Stimulated activated CD8-positive, alpha-beta memory T cell treated with anti-CD3 and anti-CD28 coated beads, Interleukin-4, amount 100 ng/mL, for 1 hour (primary cell): ENCODE measurements at places on chromosomes 6 and 20.

GRCh38 chr6:158548418-158549161 is 11.3 kb upstream of the TMEM181 start:
- no peak for DNase-seq

- no peak for DNase-seq
Observed at GRCh38 chr6:9116026-9116425, 680.7 kb upstream of the SLC35B3 start.

DNA sequence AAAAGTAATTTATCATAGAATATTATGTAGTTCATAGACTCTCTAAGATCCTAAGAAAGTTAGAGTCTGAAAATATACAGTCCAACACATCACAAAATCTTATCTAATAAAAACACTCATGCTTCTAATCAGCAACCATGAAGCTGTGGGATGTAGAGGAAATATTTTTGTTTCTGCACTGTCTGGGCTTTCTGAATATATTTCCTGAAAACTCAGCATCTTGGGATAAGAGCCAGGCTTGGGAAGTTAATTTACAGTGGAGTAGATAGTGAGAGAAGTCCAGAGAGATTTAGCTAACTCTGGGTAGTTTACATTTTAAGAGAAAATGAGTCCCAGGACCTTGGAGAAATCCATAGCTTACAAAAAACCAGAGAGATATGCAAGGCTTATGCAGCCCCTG is 150.4 kb upstream of the BMP5 start:
- DNase-seq, result no peak

DNA sequence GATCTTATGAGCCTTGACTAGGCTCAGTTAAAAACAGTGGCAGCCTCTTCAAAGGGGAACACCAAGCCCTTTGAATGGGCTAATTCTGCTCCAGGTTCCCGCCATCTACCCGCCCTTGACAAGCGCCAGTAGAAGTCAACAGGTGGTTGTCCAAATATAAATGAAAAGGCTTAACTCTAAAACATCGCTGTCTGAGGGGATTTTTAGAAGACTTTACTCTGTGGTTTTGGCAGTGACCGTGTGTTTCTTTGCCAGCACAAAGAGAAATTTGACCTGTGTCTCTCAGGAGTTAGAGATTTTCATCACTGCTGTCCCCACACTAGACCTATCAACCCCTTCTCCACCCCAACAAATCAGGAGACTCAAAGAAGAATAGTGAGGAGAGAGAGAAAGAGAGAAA is 19.8 kb upstream of the SIM1 start:
- DNase-seq, result no peak

DNA sequence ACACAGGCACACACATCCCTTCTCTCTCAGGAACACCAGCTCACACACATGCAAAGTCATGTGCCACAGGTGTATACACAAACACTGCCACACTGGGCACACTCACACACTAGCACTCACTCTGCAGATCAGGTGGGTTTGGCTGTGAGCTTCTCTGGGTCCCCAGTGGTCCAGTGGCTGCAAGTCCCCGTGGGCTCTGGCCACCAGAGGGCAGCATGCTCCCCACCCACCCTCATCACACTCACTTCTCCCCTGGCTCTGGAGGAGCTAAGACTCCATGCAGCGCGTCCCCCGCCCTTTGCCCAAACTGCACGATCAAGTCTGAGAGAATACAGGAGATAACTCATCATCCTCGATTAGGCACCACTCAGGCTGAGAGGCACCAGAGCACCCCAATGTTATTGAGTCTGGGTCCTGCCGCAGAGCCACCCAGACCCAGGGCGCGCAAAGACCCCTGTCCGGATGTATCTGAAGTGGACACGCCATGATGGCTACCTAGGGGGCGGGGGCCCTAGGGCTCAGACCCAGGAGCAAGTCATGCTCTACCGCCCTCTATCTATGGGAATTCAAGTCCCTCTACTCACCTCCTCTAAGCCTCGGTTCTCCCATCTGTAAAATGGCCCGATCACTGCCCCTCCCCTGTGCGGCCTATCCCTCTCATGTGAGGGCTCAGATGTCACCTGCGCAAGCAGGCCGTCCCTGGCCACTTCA is 90.5 kb downstream of the GRM4 start:
- peak; percentile 42 for DNase-seq

DNA sequence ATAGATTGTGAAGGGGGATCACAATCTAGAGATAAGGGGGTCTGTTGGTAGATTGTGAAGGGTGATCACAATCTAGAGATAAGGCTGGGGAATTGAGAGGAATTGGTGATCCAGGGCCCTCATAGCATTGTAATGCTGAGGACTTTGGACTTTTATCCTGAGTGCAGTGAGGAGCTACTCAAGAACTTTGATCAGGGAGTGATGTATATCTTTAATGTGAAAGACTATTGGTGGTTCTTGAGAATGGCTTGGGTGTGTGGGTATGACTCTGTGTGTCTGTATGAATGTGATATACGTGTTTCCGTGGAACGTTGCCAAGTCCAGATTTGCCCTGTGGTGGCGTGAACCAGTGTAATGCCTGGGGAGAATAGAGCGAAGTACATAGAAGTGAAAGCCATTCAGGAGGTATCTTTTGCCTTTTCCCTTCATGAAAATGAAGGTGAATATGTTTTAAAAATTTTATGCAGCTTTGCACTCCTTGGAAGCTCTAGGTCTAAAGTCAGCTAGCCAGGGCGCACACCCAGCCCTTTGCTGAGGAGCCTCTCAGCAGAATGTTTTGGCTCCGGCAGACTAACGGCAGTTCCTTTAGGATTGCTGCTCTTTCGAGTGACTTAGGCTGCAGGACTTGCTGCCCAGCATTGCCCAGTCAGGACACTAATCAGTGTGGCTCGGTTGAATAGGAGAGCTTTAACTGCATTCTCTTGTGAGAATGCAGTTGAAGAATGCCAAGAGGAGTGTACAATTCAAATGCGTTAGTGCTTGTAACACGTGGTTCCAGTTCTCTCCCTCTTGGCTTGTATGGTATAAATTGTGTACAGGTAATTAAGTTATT is 3.5 kb downstream of the ZFAND3 start:
- no peak for DNase-seq

- DNase-seq, result no peak
Observed at GRCh38 chr6:56664029-56664428, 21.3 kb upstream of the DST start.

- no peak for DNase-seq
Observed at GRCh38 chr6:15287670-15288375, 42.0 kb downstream of the JARID2 start.

GRCh38 chr6:22899426-22899825 is 330.1 kb downstream of the HDGFL1 start:
- no peak for DNase-seq

- no peak for DNase-seq
Observed at GRCh38 chr20:51608061-51608460, 65.5 kb upstream of the NFATC2 start.

GRCh38 chr20:5652626-5653553 is 97.3 kb upstream of the SHLD1 start:
- DNase-seq, result no peak

- no peak for DNase-seq
Observed at GRCh38 chr6:117907601-117908245, 659 bp downstream of the SLC35F1 start.

- DNase-seq, result no peak
Observed at GRCh38 chr6:70411542-70412251, 1.6 kb upstream of the FAM135A start.

DNA sequence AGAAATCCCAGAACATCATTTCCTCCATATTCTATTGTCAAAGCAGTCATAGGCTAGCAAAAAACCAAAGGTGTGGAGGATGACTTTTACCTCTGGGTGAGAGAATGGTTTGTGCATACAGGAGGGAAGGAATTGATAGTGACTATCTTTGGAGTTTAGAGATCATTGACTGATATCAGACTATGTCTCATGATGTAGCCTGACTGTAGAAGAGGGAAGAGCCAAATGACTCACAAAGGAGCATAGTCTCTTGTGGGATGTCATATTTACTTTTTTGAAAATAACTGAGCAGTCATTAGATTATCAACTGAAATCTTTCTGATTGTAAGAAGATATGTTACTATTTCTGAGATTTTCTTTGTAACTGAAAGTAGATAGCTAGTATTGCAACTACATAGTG is 158.5 kb downstream of the FLRT3 start:
- DNase-seq, result no peak

DNA sequence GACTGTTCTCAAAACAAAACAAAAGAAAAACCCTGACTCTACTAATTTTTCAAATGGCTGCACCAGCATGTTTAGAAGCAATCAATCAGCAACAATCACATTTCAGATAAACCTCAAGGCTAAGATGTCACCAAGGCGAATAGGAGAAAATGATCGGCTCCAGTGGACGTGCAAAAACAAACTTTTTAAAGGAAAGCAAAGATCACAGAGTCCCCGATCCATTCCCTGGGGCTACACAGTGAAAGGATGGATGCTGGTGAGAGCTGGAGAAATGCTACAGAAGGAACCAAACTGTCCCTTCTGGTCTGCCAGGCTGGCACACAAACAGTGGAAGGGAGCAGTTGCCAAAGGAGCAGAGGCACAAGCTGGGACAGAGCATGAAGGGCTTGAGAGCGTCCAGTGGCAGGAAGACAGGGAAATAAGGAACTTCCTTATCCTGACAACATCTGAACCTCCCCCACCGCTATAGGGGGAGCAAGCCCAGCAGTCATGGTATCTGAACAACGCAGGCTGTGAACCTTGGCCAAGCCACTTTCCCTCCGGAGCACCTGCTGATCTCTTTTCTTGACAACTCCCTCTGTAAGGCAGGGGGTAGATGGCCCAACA is 73.7 kb upstream of the HIVEP1 start:
- DNase-seq, result no peak

GRCh38 chr20:18734525-18735189 is 78.9 kb upstream of the SCP2D1 start:
- DNase-seq, result no peak

- no peak for DNase-seq
Observed at GRCh38 chr6:110053395-110054240, 75.5 kb downstream of the GPR6 start.

- no peak for DNase-seq
Observed at GRCh38 chr6:166379800-166380199, 2.9 kb downstream of the MPC1 start.

DNA sequence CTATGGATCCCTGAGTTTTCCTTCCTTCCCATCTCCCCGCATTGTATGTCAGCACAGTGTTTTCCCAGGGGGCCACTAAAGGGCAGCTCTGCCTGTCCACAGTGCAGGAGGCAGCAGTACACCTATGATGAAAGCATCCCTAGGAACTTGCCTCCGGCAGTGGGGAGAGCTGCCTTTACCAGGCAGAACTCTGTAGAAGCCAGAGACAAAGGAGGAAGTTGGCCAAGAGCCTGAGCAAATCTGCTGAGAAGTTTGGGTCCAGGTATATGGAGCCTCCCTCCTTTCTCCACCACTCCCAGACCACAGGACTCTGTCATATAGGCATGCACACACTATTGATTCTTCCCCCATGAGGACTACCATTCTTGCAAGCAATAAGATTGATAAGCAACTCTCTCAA is 282.7 kb downstream of the TBC1D7 start:
- no peak for DNase-seq

- DNase-seq, result no peak
Observed at GRCh38 chr6:112289038-112289566, 34.7 kb upstream of the LAMA4 start.

DNA sequence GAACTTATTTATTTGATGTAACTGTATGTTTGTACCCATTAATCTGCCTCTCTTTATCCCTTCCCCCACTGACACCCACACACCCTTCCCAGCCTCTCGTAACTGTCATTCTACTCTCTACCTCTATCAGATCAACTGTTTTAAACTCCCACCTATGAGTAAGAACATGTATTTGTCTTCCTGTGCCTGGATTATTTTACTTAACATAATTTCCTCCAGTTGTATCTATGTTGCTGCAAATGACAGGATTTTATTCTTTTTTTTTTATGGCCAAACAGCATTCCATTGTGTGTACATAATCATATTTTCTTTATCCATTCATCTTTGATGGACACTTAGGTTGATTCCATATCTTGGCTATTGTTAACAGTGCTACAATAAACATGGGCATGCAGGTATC is 49.3 kb downstream of the PHACTR2 start:
- DNase-seq, result no peak

- DNase-seq, result no peak
Observed at GRCh38 chr20:24470746-24471582, 1.5 kb downstream of the SYNDIG1 start.

DNA sequence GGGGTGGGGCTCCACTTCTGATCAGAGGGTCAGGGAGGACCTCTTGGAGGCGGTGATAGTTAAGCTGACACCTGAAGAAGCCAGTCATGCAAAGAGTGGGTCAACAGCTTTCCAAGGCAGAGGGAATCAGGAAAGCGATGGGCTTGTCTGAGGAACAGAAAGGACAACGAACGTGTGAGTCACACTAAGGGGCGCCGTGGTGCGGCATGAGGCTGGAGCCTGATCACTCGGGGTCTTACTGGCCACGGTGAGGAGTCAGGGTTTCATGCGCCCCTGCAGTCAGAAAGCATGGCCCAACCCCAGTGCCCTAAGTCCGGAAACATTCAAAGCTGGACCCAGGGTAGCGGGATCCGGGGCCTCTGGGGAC is 50.6 kb upstream of the SLC32A1 start:
- no peak for DNase-seq

- no peak for DNase-seq
Observed at GRCh38 chr6:36867471-36868224, 7.0 kb downstream of the PPIL1 start.

GRCh38 chr6:66866801-66867200 is 1159.8 kb upstream of the EYS start:
- DNase-seq, result no peak

GRCh38 chr20:50191065-50191543 is 474 bp downstream of the CEBPB start:
- peak; percentile 28 for DNase-seq
